ENCODE measurements at places on chromosomes 7 and 10. TPM values are rescaled to one million over a fixed set of nuclear protein-coding genes. Genes with fewer than 3 reads are reported as not detected.

DNA sequence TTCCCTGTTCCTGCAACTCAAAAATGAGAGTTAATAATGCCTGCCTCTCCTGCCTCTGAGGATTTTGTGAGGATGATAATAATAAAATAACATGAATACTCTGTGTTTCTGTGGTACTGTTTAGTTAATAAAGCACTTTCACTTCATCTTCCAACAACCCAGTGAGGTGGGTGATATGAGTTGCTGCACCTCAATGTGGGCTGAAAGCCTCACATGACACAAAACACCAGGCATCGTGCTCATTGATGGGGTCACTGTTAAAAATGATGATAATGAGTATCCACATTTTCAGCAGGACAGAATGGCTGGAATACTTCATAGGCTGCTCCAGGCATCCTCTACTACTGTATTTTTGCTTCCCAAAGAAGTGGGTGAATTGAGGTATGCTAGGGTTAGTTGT, 222.8 kb upstream of the NRP1 start:
- DNase-seq = no peak

GRCh38 chr7:17521437-17521836, 223.0 kb downstream of the AHR start:
- DNase-seq = no peak

GRCh38 chr10:50622706-50623662, 772 bp downstream of the SGMS1 start:
- peak; percentile 65 for DNase-seq

- peak; percentile 29 for DNase-seq
These were observed 1.6 kb upstream of the NKX2-3 start for GRCh38 chr10:99531026-99531695.

The CELF2 gene
- total RNA-seq = 33.7 TPM

The PILRB gene
- total RNA-seq = 36.1 TPM

GRCh38 chr7:30429156-30429530, 49.4 kb downstream of the NOD1 start:
- DNase-seq = peak; percentile 22

DNA sequence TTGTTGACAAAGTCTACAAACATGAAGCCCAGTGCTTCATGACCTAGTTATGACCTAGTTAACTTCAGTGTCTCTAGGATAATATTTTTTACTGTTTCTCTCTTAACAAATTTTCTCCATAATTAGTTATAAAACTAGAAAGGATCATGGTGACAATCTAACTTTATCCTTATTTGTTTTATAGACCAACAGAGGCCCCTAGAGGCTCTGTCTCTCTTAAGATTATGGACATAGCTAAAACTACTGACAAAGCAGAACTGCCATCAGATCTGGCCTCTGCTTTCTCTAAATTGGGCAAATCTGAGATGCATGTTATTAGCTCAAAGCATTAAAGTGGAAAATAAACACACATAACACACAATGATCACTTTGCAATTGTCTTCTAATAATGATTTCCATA, 176.0 kb downstream of the CSTF2T start:
- DNase-seq = no peak

DNA sequence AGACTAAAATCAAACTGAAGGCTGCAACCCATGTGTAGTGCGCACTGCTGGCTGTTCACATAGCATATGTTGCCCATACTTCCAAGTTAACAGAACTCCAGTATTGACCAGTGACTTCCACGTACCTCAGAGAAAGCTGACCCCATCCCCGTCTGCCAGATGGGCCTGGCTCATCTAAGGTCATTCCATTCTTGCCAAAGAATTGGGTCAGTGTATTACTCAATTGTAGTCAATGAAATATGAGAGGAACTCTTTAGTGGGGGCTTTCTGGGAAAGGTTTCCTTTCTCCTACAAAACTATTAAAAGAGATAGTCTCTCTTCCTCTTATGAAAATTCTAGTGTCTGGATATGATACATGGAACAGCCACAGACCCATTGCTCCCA, 238.6 kb downstream of the COBL start:
- DNase-seq = no peak

- DNase-seq = no peak
These were observed 216.9 kb downstream of the POLR1F start for GRCh38 chr7:19491821-19492452.

The GARIN1A gene
- total RNA-seq = 0.81 TPM

The AKR1C2 gene
- 65.4 TPM for total RNA-seq

DNA sequence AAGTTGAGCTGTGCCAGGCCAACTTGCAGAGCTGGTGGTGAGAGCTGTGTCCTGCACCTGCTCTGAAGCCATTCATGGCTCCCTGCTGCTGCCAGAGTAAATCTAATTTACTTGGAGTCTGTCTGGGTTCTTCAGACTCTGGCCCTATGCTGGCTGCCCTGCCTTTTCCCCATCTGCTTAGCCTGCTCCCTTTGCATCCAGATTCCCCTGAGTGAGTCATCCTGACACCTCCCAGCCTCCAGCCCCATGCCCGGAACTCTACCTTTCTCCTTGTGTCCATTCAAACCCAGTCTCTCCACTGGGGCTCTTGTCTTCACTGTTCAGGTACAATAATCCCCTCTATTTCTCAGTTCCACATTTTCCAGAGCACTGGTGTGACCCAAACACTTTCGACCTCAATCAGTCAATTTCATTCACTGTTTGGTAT, 434.4 kb upstream of the ZMIZ1 start:
- DNase-seq = no peak

- peak; percentile 63 for DNase-seq
These were observed 56.5 kb downstream of the MMRN2 start for GRCh38 chr10:86900955-86901354.

- peak; percentile 84 for DNase-seq
These were observed 1.2 kb downstream of the CLDN4 start for GRCh38 chr7:73831834-73832651.

DNA sequence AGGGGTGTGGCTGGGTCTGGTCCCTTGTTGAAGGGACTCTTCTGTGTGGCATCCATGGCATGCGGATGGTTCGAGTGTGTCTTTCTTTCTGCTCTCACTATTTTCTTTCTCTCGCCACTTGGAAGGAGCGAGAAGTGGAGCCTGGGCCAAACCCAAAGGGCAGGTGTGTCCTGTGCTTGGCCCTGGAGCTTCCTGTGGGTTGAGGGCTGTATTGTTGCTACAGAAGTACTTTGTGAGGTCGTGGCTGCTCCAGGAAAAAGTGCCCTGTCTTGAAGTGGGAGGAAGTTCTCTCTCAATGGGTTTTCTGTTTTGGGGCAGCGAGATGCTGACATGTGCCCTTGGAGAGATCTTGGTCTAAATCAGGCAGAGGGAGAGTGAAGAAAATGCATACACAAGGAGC, 72.0 kb downstream of the DOCK1 start:
- no peak for DNase-seq

DNA sequence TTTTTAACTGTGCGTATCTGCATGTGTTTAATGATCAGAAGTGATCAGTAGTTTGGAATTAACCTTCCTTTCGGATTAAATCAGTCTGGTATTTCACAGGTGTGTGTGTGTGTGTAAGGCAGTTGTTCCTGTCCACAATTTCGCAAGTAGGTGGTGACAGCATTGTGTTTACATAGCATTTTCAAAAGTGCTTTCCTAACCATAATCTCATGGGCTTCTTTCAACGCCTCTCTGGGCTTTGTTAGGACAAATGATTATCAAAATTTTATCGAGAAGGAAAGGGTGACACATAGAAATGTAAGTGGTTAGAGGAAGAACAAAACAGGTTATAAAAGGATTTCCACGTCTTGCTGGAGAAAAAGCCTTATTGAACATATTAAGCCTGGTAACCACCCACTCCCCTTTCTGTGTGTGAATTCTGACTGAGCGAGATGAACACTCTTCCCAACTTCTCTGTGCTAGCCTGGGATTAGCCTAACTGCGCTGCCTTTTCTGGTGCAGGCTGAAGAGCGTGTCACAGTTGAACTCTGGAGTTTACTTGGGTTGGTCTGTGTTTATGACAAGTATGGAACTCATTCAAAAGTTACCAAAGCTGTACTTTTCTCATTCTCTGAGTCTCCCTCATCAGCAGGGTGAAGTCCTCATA, 292.3 kb upstream of the PITRM1 start:
- DNase-seq = no peak

DNA sequence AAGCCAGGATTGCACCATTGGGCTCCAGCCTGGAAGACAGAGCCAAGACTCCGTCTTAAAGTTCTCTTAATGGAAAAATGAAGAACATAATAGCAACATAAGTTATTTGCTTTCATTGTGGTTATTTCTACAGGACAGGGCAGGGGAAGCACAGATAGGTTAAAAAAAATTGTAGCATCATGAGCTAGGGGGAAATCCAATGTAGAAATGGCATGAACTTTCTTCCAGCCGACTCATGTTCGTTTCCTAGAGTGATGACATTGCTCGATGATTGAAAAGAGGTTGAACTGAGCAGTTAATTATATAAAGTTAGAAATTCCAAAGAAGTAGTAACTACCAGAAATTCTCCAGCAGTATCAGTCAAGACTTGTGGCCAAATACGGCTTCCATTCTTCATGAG, 64.9 kb downstream of the DAGLB start:
- DNase-seq = no peak

- peak; percentile 59 for DNase-seq
These were observed 6.4 kb upstream of the GPR22 start for GRCh38 chr7:107463139-107464078.

The NODAL gene
- not detected for total RNA-seq

- DNase-seq = no peak
These were observed 6.7 kb downstream of the KIAA1217 start for GRCh38 chr10:24215603-24216002.

GRCh38 chr10:43842496-43842895, 193.8 kb upstream of the ZNF32 start:
- no peak for DNase-seq

DNA sequence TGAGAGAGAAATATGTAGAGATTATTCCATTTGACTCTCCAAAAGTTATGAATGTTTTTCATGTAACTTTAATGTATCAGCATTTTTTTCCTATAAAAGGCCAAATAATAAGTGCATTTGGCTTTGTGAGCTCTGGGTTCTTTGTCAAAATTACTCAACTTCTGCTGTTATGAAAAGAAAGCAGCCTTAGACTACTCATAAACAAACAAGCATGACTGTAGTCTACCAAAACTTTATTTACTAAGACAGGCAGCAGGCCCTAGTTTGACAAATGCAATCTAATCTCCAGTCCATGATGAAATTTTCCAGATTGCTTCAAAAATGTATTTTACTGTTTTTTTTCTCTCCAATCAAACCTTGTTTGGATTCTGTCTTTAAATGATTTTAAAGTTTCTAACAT, 46.3 kb downstream of the MRPL32 start:
- DNase-seq = no peak

DNA sequence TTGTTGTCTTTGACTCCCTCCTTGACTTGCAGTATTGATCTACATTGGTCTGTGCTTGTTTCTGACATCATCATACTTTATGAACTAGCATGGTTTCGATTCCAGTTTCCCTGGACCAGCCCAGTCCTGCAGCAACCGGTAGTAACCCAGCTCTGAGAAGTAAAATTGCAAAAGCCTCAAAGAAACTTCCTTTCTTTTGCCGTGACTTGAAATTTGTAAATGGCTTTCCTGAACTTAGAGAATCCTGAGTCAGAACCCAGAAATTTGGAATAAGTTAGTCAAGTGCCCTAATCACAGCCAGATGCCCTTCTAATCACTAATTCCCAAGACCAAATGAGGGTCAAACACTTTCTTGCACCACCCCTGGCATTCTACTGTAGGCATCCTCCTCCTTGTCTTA, 15.0 kb downstream of the TAS2R60 start:
- no peak for DNase-seq

GRCh38 chr10:23341004-23341403, 3.6 kb downstream of the C10orf67 start:
- DNase-seq = no peak

The MACC1 gene
- total RNA-seq = 9.7 TPM

The SORCS1 gene
- total RNA-seq = 2.7 TPM

The CACNA2D1 gene
- 10.9 TPM for total RNA-seq

The ZPBP gene
- total RNA-seq = not detected
